ENCODE measurements at places on chromosomes 11 and 22.

- no peak for DNase-seq
Observed at GRCh38 chr11:114172871-114173444, 113.4 kb downstream of the ZBTB16 start.

DNA sequence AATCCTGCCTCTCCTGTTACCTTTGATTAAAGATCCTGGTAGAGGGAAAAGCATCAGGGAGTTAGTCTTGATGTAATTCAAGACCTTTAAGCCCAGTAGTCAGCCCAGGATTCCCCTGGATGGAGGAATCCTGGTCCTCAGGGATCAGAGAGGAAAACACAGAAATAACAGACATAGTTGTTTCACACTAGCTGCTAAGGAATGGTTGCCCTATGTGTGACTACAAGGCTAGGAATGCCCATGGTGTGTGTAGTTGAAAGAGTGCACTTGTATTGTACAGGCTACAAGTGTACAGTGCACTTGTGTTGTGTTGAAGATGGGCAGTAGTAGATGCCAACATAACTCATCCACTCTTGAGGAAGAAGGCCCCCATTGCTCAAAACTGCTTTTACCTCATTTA, 226.8 kb downstream of the AASDHPPT start:
- no peak for DNase-seq

- DNase-seq: no peak
Observed at GRCh38 chr22:38452373-38453065, 2.5 kb downstream of the KCNJ4 start.

GRCh38 chr11:110147962-110148709, 54.9 kb downstream of the ZC3H12C start:
- DNase-seq: no peak
